Tibial nerve (tissue), 4 donors: ENCODE measurements at places on chromosomes 6 and 20.

DNA sequence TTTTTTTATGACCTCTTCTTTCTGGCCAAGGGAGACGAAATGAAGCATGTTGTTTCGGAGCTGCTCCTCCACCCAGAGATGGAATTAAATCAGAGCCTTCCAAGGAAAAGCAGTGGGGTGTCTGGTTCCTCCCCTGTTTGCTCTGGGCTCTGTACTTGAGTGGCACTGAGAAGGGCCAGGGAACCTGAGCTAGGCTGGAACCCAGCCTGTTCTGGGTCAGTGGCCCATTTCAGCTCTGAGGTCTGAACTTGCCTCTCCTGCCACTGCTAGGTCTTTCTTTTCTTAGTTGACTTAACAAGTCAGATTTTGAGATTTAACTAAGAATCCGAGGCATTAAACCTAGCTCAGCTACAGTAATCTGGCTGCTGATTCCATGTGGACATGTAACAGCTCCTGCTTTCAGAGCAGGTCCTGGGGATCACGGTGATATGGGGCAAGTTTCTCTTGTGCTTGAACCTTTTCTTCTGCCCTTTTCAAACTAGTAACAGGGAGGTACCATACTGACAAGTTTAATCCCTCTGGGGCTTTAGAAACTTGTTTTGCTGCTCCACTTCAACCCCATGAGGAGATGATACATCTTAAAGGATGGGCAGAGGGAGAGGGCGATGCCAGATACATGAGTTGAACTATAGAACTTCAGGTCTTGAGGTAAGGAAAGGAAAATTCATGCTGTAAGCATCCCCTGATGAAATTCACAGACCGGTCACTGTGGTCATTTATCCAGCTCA is 101.1 kb downstream of the SLC24A3 start:
- no peak for DNase-seq

GRCh38 chr20:4512891-4513550 is 208.7 kb upstream of the PRND start:
- no peak for DNase-seq

GRCh38 chr6:22132656-22133055 is 164.2 kb downstream of the PRL start:
- DNase-seq: no peak

DNA sequence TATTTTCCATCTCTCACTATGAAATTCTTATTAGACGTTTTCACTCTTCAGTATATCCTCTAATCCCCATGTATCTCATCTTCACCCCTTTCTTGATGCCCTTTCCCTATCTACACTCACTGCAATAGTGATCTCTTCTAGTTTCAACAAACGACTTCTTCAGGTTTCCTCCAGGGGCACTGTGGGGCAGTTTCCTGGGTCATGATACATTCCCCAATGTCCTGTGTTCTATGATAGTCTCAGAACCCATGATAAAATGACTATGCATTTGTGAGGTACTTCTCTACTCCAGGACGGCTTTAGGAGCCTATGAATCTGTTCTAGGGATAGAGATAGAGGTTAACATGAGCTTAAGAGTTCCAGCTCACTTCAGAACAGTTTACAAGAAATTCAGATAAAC is 183.3 kb downstream of the FOXC1 start:
- DNase-seq: no peak

DNA sequence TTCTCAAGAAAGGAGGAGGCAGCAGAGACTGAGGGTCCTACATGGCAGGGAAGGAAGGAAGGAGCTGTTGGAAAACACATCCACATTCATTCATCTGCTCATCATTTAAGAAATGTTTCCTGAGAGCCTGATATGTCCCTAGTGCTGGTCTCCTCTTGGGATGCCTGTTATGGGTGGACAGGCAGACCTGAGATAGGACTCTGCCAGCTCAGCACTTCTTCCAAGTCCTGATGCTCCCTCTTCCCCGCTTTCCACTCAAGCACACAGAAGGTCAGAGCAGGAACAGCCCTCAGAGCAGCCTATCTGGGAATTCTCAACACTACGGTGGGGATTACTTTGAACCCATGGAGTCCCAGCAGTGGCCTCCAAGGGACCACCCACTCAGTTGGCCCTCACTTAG is 8.0 kb upstream of the SIRPD start:
- no peak for DNase-seq
